ENCODE measurements at places on chromosomes 3 and 15.

GRCh38 chr3:190169877-190170276 is 49.2 kb upstream of the P3H2 start:
- DNase-seq = no peak

DNA sequence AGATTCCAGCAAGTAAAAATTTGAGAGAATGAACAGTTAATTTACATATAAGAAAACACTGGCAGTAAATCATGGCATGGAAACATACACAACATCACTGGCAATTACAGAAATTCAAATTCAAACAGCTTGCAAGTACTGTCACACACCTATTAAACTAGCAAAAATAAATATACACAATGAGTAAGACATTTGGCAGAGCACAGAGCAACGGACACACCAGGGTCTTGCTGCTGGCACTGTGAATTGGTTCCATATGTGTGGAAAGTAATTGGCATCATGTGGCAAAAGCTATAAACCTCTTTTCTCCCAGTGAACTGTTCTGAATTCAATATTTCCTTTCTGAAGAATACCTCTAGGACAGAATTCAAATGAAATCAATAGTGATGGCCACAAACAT is 78.3 kb downstream of the LRRK1 start:
- no peak for DNase-seq

DNA sequence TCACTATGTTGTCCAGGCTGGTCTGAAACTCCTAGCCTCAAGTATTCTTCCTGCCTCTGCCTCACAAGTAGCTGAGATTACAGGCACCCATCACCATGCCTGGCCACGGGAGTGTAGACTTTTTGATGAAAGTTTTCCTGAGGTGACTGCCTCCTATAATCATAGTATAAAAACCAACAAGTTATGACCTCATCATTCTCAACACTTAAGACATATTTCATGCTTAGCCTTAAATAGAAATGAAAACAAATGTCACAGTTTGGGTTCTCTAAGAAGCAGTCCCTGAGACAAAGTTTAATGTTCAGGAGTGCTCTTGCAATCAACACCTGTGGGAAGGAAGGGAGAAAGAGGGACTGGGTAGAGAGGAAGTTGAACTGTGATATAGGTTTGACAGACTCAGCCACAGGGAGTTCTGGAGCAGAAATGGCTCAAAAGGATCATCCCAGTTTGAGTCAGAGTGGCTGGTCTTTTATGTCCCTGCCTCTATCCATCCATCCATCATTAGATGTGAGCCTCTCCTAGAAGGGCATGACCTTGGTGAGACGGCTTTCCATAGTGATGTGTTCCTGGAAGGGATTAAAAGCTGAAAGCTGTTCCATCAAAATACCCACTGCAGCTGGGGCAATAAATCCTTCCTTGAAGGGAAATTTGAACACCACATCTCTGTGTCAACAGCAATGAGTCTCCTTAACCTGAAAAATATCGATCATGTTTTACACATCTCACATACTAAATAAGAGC is 16.2 kb upstream of the ABHD5 start:
- no peak for DNase-seq

DNA sequence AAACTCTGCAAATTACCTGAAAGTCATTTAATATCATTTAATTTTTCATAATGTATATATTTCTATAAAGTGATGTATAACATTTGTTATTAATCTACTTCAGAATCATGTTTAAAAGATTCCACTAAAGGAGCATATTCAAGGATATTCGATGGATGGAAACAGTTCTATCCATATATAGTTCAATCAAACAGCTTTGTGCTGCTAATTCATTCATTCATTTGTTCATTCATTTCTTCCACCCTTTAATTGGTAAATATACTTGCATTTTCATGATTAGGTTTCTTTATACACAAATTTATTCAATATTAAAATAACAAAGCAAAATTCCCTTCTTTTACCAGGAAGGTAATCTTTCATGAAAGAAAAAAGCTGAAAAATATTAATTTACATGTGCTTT is 64.7 kb downstream of the RNF13 start:
- no peak for DNase-seq

GRCh38 chr3:36215241-36215640 is 165.1 kb upstream of the STAC start:
- no peak for DNase-seq

- no peak for DNase-seq
These were observed 61.8 kb upstream of the MCF2L2 start for GRCh38 chr3:183490211-183490601.

GRCh38 chr15:67579164-67579563 is 36.7 kb downstream of the MAP2K5 start:
- no peak for DNase-seq

DNA sequence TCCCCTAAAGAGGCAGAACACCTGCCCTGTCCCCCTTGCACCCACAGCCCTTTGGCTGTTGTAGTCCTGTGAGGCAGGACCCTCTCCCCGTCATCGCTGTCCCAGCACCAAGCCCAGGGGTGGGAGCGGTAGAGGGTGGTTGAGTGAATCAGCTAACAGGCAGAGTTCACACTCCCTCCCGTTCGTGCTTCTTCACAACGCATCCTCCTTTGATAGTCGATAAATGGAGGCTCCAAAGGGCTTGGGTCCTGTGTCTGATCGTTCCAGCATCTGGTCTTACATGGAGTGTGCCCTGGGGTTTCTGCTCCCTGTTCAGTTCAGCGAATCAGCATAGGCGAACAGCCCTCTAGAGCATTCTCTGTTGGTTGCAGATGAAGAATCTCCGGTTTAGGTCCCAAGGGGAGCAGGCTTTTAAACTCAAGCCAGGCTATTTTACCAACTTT is 820 bp upstream of the HMCES start:
- no peak for DNase-seq

- DNase-seq = no peak
These were observed 347.8 kb upstream of the LMCD1 start for GRCh38 chr3:8153800-8154199.

- DNase-seq = no peak
These were observed 13.6 kb upstream of the CASR start for GRCh38 chr3:122169911-122170310.

GRCh38 chr3:157300094-157300493 is 136.6 kb upstream of the PTX3 start:
- DNase-seq = no peak

DNA sequence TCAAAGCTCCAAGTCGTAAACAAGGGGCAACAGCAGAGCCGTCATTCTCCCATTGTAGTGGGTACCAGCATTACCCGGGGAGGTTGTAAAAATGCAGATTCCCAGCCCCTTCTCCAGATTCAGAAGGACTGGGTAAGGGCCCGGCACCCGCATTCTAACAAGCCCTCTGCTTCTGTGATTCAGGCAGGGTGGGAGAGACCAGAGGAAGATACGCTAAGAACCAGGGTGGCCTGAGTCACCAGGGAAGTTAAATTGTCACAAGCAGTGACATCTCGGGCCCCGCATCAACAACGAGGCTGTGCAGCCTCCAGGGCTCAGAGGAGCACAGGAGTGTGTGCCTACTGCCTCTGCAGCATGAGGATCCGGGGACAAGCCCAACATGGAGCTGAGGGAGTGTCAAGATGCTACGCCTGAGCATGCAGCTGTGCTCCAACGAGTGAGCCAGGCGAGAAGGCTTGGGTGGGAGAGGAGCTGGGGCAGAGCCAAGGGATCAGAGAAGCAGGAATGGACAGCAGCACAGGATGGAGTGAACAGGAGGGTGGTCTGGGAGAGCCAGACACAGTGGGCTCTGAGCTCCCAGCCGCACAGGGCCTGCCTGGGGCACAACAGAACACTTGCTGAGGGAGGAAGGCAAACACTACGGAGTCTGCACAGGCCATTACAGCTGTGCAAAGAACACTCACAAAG is 68.5 kb downstream of the CPN2 start:
- DNase-seq = no peak

- no peak for DNase-seq
These were observed 32.2 kb upstream of the ACP3 start for GRCh38 chr3:132284781-132285619.

DNA sequence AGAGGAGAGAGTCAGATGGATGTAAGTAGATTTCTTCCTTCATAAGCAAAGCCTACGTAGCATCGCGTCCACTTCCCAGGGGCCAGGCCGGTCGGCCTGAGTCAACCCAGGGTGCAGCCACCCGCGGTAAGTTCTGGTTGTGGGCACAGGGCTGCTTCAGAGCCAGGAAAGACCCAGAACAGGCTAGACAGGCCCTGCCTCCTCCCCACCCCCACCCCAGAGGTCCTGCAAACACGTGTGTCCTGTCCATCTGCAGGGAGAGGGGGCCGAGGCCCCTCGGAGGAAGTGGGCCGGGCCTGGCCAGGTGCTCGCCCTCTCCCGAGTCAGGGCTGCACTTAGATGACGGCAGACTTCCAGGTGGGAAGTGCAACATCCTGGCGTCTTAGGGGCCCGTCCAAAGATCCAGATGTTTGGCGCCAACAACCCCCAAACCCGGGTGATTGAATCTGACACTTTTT is 100.8 kb upstream of the ALDH1A3 start:
- no peak for DNase-seq

GRCh38 chr15:83612226-83612625 is 41.7 kb upstream of the ADAMTSL3 start:
- no peak for DNase-seq

DNA sequence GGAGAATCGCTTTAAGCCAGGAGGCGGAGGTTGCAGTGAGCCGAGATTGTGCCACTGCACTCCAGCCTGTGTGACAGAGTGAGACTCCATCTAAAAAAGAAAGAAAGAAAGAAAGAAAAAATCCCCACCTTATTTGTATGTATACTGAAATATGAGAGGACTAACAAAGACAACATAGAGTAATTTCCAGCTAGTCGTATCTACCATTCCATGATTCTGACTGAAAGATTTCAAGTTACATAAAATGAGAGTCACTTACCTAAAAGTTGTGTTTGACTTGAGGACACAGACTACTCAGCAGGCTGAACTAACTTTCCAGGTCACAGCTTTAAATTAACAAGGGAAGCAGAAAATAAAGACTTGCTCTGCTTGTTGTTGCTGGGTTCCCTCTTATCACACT is 18.8 kb upstream of the PRKCI start:
- DNase-seq = no peak

DNA sequence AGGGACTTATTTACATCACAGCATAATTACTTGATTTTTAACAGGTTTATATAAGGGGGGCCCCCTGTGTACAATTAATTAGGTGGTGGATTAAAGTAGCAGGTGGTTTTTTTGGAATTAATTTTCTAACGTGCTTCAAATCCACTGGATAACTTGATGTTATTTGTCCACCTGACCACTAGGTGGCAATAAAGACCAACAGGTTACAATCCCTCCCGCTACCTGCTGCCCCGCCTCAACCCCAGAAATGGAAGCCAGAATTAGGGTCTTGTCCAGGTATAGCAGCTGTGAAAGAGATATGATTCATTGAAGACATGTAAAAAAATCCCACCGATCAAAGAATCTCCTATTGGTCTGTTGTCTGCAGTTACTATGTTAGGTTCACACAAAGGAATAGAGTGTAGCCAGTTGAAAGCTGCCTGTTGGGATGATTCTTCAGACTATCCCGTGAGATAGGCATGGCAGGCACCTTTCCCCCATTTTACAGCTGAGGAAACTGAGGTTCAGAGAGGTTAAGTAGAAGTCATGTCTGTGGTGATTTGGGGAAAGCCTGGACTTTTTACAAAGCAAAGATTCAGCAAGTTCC is 44.0 kb downstream of the MFSD1 start:
- peak; percentile 9 for DNase-seq

GRCh38 chr15:75682181-75683135 is 30.2 kb downstream of the CSPG4 start:
- no peak for DNase-seq

DNA sequence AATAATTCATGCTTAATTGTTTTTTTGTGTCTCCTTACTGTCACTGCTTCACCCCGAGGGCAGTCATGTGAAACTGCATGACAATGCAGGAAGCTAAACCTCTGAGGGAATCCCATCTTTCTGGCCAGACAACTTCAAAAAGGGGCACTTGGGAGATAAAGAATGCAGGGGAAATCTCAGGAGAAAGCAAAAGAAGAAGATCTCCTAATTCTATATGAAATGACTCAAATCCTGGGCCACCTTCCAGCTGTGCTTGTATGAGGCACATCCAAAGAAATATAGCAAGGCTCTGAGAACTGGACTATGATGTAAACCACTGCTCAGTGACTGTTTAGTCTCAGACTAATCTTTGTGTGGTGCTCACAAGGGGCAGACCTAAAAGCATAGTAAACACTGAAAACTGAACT is 22.6 kb upstream of the UMPS start:
- no peak for DNase-seq

- no peak for DNase-seq
These were observed 468.0 kb upstream of the TBL1XR1 start for GRCh38 chr3:177665122-177665808.

DNA sequence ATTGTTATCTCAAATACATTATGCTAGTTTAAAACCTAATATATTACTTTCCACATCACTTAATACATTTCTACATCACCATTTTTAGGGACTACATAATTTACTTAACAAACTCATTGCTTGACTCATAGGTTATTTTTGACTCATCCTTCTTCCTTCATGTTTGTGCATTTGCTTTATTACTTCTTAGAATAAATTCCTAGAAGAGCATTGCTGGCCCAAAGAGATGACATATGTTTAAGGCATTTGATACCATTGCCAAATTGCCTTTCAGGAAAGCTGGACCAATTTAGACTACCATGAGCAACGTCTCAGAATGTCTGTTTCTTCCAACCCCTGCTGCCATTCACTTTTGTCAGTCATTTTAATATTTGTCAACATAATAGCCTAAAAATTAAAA is 905.8 kb downstream of the IGSF11 start:
- DNase-seq = no peak

- DNase-seq = no peak
These were observed 22.1 kb downstream of the CNTN3 start for GRCh38 chr3:74592359-74592758.

- DNase-seq = no peak
These were observed 59.4 kb downstream of the CDC25A start for GRCh38 chr3:48128774-48129173.

GRCh38 chr3:187778726-187779125 is 33.5 kb upstream of the BCL6 start:
- no peak for DNase-seq

- DNase-seq = no peak
These were observed 50.4 kb downstream of the FOXB1 start for GRCh38 chr15:60054472-60054871.

- DNase-seq = no peak
These were observed at the start of gene MESP2 for GRCh38 chr15:89776274-89777072. MESP2 (plus strand) TSS chr15:89776332; CDS start chr15:89776358, 26 bp downstream.

DNA sequence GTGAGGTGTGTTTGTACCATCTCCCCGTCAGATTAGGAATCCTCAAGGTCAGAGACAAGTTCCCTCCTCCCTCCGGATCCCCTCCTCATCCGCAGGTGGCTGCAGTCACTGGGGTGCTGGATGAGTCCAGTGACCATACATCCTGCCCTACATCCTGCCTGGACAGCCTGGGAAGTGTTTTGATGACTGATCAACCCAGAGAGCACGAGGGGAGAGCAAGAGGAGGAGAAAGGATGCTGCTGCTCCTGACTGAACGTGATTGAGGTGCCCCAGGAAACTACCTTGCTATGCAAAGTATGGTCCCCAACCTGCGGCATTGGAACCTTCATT is 65.1 kb downstream of the SLC12A8 start:
- DNase-seq = no peak

All from effector CD4-positive, alpha-beta T cell (primary cell).